ENCODE measurements at places on chromosomes 4 and X.

DNA sequence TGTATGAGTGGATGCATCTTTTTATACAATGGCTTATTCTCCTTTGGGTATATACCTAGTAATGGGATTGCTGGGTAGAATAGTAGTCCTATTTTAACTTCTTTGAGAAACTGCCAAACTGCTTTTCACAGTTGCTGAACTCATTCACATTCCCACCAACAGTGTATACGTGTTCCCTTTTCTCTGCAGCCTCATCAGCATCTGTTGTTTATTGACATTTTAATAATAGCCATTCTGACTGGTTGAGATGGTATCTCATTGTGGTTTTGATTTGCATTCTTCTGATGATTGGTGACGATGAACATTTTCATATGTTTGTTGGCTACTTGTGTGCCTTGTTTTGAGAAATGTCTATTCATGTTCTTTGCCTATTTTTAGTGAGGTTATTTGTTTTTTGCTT, 687.0 kb upstream of the EPHA5 start:
- no peak for DNase-seq

- DNase-seq = no peak
Observed at GRCh38 chr4:156781852-156782251, 189.7 kb downstream of the PDGFC start.

DNA sequence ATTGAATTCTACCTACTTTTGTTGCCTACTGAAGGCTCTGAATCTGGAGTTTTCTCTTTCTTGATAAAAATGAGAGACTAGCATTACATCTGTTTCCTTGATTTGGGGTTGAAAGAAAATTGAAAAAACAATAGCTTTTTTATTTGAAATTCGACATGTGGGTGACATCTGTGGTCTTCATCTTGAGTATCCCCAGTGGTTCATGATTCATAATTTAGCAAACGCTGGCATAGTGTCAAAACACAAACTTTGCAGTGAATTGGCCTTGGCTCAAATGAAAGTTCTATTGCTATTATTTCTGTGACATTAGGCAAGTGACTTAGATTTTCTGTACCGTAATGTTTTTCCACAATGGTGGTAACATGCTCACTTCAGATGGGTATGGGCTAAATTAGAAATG, 747.6 kb downstream of the PCDH7 start:
- no peak for DNase-seq

GRCh38 chrX:2955281-2955680, 26.1 kb upstream of the ARSD start:
- no peak for DNase-seq

DNA sequence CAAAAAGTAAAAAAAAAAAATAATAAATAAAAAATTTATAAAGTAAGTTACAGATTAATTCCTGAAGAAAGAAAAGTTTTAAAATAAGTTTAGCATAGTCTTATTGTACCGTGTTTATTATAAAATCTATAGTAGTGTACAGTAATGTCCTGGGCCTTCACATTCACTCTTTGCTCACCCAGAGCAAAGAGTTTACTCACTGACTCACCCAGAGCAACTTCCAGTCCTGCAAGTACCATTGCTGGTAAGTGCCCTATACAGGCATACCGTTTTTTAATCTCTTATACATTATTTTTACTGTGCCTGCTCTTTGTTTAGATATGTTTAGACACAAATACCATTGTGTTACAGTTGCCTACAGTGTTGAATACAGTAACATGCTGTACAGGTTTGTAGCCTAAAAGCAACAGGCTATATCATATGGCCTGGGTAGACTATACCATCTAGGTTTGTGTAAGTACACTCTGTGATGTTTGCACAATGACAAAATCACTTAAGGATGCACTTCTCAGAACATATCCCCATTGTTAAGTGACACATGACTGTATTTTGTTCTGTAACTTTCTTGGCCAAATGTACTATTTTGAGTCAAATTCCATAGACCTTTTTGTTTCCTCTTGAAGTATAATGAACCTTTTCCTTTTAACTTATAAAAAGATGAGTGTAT, 199.0 kb upstream of the NUDT6 start:
- DNase-seq = no peak

GRCh38 chr4:87077914-87078585, 142.4 kb downstream of the KLHL8 start:
- no peak for DNase-seq

GRCh38 chr4:102447413-102447812, 53.7 kb upstream of the NFKB1 start:
- no peak for DNase-seq

DNA sequence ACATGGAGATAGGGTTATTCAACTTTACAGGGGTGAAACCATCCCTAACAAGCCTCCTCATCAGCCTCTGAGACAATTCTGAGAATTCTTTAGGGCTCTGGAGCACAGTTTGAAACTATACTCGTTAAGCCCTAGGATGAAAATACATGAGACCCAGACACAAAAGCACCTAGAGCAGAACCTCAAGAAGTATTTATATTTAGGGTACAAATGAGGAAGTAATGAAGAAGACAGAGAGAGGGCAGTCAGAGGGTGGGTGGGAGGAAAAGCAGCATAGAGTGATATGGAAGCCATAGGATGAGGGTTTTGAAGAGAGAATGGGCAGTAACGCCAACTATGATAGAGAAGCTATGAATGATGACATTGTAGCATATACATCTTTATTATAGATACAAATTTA, 250.3 kb downstream of the DCLK2 start:
- DNase-seq = no peak

GRCh38 chr4:55545151-55545550, 1.6 kb downstream of the CLOCK start:
- DNase-seq = no peak

GRCh38 chr4:156493858-156494257, 477.7 kb downstream of the PDGFC start:
- no peak for DNase-seq

DNA sequence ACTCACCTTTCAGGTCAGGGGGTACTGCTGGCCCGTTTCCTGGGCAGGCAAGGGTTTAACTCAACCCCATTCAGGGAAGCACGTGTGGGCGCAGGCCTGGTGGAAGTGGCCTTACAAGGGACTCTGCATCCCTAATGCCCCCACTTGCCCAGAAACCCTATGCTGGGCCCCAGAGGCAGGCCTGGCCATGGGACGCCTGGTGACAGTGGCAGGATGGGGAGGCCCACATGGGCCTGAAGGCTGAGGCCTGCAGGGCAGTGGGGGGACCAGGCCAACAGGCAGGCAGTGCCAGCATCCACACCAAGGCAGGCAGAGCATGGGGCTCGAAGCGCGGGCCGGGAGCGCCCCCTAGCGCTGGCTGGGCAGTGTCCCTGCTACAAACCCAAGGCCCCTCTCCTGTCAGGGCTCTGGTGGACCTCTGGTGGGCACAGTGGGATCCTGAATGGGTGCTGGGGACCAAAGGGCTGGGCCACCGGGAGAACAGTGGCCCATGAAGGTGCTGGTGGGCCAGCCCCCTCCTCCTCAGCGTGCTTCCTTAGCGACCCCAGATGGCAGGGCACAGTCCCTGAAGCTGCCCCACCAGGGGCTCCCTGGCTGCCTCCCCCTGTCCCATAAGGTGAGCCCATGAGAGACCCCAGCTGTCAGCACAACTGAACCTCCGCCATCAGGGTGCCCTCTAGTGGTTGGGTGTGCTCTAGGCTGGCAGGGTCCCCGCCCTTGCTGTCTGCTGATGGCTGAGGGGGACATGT, 16.8 kb downstream of the FGFR3 start:
- peak; percentile 61 for DNase-seq

DNA sequence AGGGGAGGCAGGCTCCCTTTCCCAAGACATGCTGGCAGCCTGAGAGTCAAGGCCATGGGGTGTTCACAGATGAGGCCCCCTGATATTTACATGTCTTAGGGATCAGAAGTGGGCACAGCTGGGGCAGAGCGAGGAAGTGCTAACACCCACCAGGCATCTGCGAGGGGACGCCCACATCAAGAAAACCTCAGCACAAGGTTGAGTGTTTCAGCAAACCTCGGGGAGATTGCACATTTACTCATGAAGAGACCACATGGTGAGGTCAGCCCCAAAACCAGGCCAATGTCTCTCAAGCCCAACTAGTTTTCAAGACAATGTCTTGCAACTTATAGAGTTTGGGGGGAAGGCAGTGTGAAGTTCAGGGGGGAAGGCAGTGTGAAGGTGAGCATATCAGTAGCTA, 55.2 kb downstream of the CLNK start:
- DNase-seq = no peak

GRCh38 chr4:101801958-101802357, 11.4 kb downstream of the BANK1 start:
- DNase-seq = no peak

GRCh38 chr4:47814618-47815295, 23.1 kb downstream of the CORIN start:
- DNase-seq = no peak

DNA sequence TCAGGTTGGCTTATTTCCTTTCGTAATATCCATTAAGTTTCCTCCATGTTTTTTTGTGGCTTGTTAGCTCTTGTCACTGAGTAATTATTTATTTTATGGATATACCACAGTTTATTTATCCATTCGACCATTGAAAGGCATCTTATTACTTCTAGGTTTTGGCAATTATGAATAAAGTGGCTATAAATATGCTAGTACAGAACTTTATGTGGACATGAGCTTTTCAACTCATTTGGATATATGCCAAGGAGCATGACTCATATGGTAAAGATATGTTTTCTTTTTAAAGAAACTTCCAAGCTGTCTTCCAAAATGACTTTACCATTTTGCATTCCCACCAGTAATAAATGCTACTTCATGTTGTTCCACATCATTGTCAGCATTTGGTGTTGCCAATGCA, 803.6 kb downstream of the GLUD2 start:
- DNase-seq = no peak

DNA sequence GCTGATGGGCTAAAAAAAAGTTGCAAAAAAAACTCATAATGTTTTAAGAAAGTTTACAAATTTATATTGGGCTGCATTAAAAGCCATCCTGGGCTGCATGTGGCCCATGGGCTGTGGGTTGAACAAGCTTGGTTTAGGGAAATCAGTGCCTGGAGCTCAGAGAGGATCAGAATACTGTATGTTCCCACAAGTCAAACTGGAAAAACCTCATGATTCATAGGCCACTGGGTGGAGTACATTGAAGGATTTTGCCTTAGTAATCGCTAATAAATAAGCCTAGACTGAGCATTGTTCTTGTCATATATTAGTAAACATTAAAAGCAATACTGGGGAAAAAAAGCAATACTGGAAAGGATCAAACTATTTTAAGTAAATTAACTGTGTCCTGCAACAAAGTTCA, 246.3 kb upstream of the TAPT1 start:
- DNase-seq = no peak

DNA sequence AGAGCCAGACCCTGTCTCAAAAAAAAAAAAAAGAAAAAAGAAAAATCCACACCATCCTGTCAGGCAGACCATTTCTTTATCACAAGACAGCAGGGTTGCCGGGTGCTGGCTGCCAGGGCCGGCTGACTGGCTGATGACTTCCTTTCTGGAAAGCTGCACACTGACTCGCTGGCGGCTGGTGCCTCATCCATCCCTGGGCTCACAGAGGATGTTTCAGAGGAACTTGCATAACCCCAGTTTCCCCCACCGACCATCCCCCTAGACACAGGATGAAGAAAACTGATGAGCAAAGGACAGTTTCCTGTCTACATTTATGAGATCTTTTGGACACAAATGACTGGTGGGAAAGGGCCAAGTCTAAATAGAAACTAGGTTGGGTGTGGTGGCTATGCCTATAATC, 14.1 kb downstream of the HPSE start:
- DNase-seq = peak; percentile 61

- no peak for DNase-seq
Observed at GRCh38 chrX:3771766-3772165, 58.3 kb upstream of the PRKX start.

GRCh38 chrX:30938295-30938694, 49.2 kb upstream of the TAB3 start:
- no peak for DNase-seq

- no peak for DNase-seq
Observed at GRCh38 chr4:180560896-180561295, 1682.3 kb upstream of the TENM3 start.

GRCh38 chrX:53065104-53065503, 16.5 kb downstream of the GPR173 start:
- no peak for DNase-seq

DNA sequence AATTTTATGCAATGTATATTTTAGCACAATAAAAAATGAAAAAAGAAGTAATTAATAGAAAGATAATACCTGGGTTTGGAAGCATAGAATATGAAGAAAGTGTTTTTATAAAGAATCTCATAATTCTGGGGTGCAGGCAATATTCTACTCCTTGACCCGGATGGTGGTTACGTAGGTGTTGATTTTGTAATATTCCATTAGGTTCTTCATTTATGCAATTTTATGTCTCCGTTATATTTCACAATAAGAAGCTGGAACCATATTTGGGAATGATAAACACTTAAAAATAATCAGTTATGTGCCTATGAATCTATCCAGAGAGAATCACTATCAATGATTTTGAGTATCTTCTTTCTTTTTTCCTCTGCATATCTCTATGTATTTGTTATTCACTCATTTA, 38.5 kb downstream of the CHRNA9 start:
- no peak for DNase-seq

DNA sequence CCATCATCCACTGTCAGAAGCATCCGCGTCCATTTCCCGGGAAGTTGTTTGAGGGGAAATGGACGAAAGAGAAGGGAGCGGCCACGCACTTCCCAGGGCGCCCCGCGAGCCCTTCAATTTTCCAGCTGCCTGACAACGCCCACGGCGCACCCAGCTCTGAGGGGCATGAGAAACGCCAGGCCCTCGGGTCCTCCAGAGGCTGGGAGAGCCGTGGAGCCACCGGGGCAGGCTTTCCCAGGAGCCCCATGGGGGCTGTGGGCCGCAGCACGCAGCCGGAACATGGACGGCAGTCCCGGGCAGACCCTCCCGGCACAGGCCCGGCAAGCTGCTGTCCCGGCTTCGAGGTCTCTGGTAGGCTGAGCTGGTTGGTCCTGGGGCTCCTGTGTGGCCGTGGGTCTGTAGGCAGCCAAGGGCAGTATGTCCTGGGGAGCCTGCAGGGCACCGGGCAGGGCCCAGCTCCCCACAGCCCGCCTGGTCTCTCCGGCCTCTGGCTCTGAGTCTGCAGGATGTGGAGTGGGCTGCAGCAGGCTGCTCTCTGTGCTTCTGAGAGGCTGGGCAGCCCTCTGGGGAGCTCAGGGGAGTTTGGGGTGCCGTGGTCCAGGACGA, 115.2 kb downstream of the FAM53A start:
- peak; percentile 1 for DNase-seq

- DNase-seq = no peak
Observed at GRCh38 chr4:22439947-22440346, 75.9 kb downstream of the ADGRA3 start.

DNA sequence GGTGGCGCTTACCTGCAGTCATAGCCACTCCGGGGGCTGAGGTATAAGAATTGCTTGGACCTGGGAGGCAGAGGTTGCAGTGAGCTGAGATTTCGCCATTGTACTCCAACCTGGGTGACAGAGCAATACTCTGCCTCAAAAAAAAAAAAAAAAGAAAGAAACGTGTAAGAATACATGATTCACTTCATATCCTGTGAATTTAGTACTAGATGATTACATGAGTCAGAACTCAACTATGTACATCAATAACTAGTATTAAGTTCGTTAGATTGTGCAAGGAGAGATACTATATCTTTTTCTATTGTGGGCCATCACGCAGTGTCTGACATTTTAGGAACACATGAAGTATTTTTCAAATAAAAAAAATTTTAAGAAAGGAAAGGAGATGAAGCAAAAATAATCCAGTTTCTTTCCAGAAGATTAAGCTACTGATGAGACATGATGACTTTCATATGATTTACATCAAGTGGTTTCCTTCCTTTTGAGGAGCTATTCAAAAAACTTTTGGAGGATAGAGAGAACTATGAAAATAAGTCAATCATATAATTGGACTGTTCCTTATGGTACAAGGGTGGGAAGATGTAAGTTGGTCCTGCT, 64.7 kb upstream of the EXOC1L start:
- no peak for DNase-seq

- no peak for DNase-seq
Observed at GRCh38 chrX:29824176-29824906, 391.0 kb upstream of the MAGEB2 start.

Measured in CD4-positive, alpha-beta T cell (primary cell).